ENCODE measurements at places on chromosomes 12 and 14.
A peak's percentile ranks its signal among the peaks of the same experiment; 100 is the strongest.

DNA sequence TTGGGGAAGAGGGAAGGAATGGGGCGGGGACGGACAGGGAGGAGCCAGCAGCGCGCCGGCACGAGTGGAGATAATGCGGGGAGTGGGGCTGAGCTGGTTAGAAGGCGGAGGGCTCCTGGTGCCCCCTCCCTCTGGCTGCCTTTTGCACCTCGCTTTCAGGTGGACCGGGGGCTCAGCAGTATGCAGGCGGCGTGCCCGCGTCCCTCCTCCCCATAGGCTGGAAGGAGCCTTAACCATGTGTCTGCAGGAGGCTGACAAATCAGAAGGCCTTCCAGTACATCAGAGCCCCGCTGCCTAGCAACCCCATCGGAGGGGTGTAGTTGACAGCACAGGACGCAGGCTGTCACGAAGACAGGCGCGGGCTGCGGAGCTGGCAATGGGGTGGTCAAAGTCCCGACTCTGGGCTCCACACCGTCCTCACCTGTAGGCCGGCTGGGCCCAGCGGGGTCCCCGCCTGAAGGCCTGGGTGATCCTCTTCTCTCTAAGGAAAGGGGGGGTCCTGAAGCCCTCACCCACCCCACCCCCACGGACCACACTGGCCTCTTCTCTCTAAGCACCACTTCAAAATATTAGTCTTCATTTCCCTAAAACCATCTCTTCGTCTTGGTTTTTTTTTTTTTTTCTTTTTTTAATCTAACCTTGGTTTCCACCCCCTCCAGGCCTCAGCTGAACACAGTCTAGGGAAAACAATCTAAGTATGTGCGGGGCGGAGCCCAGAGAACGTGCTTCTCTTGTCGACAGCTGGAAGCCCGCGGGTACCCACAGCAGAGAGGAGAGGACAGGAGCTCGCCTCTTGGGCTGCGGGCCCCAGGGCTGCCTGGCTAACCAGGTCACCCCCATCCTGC is 44.5 kb downstream of the KDM2B start:
- DNase-seq = peak; percentile 79

DNA sequence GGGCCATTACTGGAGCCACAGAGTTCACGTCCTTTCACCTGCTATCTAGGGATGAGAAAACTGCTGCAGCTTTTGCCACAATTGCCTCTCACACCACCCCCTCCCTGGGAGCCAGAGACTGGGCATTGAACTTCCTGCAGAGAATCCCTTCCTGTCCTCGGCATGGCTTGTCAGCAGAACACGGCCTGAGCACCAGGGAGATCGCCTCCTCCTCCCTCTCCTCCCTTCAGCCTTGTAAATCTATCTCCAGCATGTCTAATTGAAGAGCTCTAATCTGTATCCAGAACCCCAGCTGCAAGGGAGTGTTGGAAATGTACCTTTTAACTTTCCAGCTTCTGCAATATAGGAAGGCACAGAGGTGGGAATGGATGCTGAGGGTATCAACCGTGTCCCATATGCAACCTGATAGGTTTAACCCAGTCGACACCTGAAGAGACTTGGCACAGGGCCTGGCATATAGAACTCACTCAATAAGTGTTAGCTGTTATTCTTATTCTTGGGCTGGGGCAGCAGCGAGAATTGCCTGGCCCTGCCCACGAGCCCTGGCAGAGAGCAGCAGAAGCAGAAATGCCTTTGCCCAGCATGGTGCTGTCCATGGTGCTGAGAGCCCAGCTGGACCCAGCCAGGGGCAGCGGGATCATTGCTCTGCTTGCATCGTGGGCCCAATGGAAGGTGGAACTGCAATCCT is 26.8 kb downstream of the TMEM63C start:
- peak; percentile 26 for DNase-seq

DNA sequence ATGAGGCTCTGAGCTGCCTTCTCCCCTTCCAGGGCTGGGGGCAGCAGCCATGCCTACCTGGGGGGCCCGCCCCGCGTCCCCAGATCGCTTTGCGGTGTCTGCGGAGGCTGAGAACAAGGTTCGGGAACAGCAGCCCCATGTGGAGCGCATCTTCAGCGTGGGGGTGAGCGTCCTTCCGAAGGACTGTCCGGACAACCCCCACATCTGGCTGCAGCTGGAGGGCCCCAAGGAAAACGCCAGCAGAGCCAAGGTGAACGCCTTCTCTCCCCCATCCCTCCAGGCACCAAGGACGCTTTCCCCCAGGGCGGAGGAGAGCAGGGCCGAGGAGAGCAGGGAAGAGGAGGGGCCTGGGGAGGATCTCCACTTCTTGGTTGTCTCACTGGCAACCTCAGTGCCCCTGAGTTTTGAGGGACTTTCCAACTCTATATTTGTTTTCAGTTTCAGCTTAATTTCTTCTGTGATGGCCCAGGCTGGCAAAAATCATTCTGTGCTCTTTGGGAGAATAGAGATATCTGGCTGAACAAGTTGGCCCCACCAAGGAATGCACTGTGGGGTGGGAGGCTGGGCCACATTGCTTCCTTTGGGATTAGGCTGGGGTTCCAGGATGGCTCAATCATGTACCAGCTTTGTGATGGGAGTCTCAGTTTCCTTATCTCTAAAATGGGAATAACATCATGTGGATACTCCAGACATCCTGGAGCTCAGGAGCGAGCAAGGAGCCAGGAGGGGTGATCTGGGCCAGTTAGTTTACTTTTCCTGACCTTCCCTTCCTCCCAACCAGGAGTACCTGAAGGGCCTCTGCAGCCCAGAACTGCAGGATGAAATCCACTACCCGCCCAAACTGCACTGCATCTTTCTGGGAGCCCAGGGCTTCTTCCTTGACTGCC is 1.2 kb downstream of the KHNYN start:
- DNase-seq = peak; percentile 66

- DNase-seq = no peak
Observed at GRCh38 chr12:96590970-96591369, 101.6 kb downstream of the CFAP54 start.

Measured in activated B cell treated with CpG ODN at 0.5 μM for 24 hours (primary cell).